NAMALWA (cell line): ENCODE measurements at places on chromosomes 1 and 21.
A peak's percentile ranks its signal among the peaks of the same experiment; 100 is the strongest.

- peak; percentile 93 for DNase-seq
These were observed 5.4 kb downstream of the OBSCN start for GRCh38 chr1:228212966-228213844.

DNA sequence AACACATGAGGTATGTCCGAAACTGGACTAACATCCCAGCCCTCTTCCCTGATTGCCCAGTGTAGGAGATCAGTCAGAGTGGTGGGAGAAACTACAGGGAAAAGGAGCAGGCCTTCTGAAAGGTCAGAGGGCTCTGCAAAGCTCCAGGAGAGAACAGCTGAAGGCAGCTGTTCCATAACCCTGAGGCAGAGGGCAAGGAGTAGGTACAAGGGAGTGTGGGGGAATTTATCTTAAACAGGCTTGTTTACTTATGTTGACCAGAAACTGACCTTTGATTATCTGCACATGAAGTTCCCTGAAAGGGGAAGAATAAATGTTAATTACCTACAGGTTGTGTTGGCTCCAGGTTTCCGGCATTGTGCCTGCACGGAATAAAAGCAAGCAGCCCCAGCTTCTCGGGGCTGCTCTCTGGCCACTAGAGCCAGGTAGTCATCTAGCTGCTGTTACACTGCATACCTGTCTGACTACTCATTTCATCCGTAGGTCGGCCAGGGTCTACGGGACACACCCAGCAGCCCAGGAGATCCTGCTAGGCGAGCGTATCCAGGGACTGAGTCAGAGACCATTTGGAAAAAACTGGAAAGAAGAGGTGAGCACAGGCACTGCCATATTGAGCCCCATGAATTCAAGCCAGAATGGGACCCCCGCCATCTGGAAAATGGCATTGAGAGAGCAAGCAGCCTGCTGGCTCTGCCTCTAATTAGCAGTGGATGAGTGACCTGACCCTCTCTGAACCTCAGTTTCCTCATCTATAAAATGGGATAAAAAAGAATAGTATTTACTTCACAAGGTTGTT lies 14.9 kb upstream of the PAQR7 start:
- DNase-seq = no peak

DNA sequence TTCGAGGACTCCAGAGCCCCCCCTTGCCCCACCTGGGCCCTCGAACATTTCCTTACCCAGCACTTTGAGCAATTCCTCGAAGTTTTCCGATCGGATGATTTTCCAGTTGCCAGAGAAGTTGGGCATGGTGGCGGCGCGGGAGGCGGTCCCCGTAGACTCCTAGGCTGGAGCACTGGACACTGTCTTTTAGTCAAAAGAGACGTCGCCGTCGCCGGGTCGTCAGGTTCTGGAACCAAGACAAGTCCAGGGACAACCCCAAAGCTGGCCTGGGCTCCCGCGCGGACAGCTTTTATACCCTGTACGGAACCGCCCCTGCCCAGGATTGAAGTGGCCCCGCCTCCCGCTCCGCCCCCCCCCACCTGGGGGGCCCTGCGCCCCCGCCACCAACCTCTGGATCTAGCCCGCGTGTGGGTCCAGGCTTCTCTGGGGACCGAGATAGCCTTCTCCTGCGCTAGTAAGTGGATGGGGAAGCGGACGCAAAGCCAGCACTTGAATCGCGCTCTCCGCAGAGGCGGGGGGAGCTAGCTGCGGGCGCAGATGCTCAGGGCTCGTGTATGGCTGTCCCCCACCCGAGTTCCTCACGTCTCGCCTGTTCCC lies at the start of gene CRABP2:
TSS of gene CRABP2 (minus strand) at position 263 of the 597 bp plus-strand sequence. CDS start at position 126, 137 bp downstream.
- DNase-seq = no peak

- no peak for DNase-seq
These were observed 43.5 kb downstream of the PRDM16 start for GRCh38 chr1:3112526-3112925.

DNA sequence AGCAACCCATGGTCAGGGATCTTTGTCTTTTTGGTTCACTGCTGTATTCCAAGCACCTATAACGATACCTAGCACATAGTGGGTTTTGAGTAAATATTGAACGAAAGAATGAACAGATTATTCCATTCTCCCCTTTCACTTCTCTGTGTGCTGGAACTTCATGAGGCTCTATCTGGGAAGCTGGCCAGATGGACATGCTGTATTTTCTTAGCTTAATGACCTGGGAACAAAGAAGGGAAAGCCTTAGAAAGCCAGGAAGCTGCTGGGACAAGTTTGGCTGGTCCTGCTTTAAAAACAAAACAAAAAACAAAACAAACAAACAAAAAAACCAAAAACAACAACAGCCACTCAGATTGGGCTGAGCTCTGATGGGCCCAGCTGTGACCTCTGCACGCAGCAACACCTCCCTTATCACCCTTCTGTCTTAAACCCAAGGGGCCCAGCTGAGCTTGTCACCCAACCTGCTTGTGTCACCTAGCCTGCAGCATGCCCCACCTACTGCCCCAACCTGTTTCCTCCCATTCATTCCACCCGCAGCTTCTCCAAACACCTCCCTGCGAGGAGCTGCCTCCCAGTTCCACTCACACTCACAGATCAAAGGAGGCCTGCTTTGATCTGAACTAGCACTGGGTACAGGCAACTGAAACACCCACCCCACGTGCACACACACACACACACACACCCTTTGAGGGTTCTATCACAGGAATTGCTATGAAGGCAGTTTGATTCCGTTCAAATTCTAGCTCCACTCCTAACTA lies 37.1 kb downstream of the SLC30A1 start:
- DNase-seq = no peak

DNA sequence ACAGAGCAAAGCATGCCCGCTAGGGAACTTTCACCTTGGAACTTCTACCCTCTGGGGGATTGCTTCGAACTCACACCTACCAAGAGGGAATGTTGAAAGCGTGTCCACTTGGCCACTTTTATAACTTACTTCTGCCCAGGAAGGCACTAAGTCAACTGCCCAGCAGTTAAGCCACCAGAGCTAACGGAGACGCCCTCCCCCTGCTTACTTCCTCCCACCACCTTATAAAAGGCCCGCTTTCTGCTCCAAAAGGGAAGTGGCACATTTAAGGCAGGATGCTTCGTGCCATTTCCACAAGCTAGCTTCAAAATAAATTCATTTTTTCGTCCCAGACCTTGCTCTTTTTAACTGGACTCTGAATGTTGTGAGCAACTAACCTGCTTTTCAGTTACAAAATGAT lies 3.2 kb upstream of the AK2 start:
- no peak for DNase-seq

GRCh38 chr1:5960336-5960735 lies 31.9 kb downstream of the NPHP4 start:
- DNase-seq = no peak

DNA sequence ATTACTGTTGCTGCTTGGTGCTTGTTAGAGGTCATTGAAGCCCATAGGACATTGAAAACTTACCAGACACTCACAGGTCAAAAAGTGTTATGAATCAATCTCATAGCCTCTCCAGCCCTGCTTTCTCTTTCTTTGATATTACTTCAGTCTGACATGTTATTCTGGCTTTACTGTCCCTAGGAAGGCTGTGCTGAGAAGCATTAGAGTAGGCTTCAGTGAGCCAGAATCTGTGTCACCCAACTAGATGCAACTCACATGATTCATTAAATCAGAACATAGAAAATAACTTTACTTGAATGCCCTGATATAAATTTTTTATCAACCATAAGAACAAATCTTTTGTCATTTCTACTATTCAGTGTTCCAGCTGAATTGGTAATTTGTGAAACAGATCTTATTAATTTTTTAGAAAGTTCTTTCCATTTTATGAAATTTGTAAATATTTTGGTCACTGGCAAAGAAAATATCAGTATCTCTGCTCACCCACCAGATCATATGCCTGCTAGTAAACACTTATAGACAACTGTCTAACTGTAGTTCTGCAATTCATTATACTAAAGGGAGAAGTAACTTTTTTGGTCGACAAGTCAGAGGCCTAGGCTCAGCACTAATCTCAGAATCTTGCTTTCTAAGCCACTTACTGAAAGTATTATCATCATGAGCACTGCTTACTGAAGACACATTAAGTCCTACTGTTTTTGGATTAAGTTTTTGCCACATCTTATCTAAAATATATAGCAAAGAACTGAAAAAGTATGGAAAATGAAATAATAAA lies 48.2 kb downstream of the RPAP2 start:
- DNase-seq = no peak

DNA sequence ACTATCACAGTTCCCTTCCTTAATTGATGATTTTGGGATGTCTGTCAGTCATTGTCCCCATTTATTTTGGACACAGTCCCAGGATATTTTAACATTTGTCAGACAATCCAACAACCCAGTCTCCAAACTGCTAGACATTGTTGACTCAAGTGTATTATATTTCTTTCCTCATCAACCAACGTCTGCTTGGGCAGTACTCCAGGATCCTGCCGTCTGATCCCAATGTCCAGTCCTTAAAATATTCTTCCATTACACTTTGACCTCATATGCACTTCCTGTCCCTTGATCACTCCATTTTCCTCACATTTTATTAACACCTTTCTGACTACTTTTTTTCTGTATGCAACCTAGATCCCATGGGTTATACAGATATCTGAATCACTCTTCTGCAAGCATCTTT lies 39.8 kb upstream of the KIAA0040 start:
- no peak for DNase-seq

GRCh38 chr1:205704903-205705302 lies 24.6 kb upstream of the SLC45A3 start:
- no peak for DNase-seq

DNA sequence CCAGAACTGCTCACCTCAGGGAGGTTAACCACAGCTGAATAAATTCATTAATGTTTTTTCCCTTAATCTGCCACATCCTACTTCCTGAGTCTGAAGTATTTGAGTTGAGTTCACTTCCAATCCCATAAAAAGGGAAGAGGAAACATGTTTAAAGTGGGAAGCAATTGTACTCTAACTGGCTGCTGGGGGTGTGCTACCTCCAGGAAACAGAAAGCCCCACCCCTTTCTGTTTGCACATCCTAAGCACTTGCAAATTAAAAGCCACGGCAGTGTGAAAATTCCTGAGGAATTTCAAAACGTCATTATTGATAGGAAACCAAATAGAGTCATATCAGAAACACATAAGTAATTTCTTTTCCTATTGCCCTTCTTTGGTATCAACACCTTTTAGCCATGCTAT lies 307.0 kb upstream of the NR5A2 start:
- DNase-seq = no peak

- DNase-seq = peak; percentile 74
These were observed 6.2 kb upstream of the ANKRD35 start for GRCh38 chr1:145891587-145892485.

GRCh38 chr1:30253807-30254440 lies 469.5 kb downstream of the MATN1 start:
- DNase-seq = no peak

GRCh38 chr1:40692429-40692895 lies 958 bp downstream of the NFYC start:
- DNase-seq = no peak

DNA sequence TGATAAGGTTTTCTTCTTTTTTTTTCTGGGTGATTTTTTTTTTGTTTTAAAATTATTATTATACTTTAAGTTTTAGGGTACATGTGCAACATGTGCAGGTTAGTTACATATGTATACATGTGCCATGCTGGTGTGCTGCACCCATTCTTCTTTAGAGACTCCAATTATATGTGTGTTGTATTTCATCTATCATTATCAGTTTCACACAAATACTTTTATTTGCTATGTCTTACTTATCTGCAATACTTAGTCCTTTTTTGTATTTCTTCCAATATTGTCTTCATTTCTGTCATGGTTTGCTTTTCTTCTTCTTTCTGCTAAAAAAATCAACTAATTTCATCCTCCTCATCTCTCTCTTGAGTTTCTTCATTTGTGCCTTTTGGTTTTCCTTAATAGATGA lies 3.9 kb upstream of the PDE4B start:
- no peak for DNase-seq

DNA sequence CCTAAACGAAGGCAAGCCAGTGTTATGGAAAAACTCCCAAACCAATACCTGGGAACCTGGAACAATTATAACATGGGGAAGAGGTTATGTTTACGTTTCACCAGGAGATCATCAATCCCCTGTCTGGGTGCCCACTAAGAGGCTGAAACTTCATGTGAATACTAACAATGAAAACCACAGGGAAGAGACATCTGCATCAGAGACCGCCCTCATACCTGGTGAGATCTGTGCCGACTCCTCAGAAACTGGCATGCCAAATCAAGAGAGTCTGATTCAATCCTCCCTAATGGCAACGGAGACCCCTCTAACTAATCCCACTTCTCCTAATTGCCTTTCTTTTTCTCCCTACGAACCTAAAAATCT lies 163.2 kb downstream of the IER5 start:
- no peak for DNase-seq

DNA sequence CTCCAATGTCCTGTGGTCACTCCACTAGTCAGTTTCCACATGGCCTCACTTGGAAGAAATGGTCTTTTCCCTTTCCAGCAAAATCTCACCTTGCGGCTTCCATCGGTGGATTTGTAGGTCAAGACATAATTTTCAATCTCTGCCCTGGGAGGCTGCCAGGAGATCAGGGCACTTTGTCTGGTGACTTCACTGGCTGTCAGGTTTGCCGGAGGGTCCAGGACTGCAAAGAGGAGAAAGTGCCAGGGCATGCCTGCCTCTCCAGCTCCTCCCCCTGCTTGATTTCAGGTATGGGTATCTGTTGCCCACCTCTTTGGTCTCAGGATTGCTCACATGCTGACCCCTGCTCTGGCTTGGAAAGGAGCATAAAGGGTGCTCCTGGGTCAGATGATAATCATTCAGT lies 162.8 kb upstream of the KIAA0040 start:
- no peak for DNase-seq

DNA sequence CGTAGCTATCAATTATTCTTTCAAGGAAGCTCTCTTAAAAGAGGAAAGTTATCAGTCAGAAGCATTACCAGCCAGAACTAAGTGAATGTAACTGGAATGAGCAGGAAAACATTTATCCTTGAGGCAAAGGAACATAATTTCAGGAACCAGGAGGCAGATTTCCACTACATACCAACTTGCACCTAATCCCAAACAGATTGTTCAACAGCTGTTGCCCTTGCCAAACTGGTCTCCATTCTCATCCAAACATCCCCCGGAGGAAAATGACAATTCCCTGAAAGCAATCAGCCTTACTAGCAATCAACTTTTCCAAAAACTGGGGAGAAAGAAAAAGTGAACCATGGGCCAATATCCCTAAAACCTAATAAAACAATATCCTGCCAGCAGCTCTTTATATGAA lies 35.0 kb downstream of the ENAH start:
- no peak for DNase-seq

DNA sequence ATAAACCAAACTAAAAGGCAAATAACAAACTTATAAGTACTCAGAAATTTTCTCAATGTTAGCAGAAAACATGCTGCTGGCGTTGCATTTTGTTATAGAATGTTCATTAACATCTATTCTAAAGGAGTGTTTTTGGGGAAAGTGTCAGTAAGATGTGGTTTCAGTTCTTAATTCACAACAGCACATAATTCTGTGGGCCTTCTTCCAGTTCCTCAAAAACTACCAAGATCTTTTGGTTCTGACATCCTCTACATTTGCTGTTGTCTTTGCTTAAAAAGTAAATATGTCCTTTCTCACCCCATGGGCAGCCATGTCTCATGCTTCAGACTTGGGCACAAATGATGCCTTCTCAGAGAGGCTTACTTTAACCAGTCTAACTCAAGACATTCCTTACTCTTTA lies 152.5 kb downstream of the CDC7 start:
- no peak for DNase-seq
